ENCODE measurements at places on chromosomes 3 and 15. TPM values are rescaled to one million over a fixed set of nuclear protein-coding genes. Genes with fewer than 3 reads are reported as not detected.

DNA sequence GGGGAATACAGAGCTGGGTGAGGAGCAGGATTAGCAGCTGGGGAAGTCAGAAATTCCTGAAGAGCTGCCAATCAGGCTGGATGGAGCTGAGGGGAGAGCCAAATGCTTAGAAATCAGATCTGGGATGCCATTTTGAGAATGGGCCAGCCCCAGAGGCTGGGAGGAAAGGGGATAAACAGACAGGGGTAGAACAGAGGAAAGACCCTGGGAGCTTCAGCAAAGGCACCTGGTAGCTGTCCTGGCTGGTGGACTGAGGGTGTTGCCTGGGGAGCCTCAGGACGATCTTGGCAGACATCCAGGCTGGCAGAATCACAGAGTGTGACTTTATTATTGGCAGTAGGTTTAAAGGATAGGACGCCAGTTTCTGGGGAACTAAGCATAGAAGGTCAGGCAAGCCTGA is 97.8 kb downstream of the SQOR start:
- H3K36me3 ChIP-seq = no peaks in the 10 kb centered on the region
- H3K27me3 ChIP-seq = no peaks in the 10 kb centered on the region
- no peak for DNase-seq
- no peak overlapping the region for H3K27ac ChIP-seq
- H3K4me3 ChIP-seq = no peak overlapping the region

- peaks cover 6% of the 10 kb centered on the region for H3K4me1 ChIP-seq
- no peak for DNase-seq
- H3K27me3 ChIP-seq = no peaks in the 10 kb centered on the region
- H3K27ac ChIP-seq = no peak overlapping the region
Measured at GRCh38 chr3:196111939-196112386, 30.1 kb upstream of the TFRC start.

GRCh38 chr3:159637883-159638542 is 350.6 kb upstream of the IL12A start:
- no peak overlapping the region for H3K27ac ChIP-seq
- no peak for DNase-seq
- no peaks in the 10 kb centered on the region for H3K36me3 ChIP-seq
- no peak overlapping the region for H3K4me3 ChIP-seq
- H3K27me3 ChIP-seq = no peaks in the 10 kb centered on the region

The IL20RB gene
- 2.6 TPM for total RNA-seq

DNA sequence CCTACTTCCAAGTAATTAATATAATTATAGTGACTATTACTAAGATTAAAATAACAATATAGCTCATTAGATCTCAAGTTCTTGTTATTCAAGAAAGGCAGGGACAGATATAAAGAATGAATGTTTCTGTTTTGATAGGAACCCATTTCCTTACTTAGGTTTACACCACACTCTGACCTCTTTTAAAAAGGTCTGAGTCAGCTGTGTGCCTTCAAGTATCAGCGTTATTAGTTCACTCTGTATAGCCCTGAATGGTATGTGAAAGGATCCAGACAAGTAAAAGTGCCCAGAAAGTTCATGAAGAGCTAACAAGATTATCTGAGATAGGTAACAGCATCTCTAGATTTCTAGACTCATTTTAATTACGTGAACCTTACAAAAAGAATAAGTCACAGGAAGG is 28.9 kb downstream of the PDCD10 start:
- H3K27me3 ChIP-seq = no peaks in the 10 kb centered on the region
- peaks cover 2% of the 10 kb centered on the region for H3K36me3 ChIP-seq
- no peak overlapping the region for H3K4me3 ChIP-seq
- no peak overlapping the region for H3K27ac ChIP-seq
- no peaks in the 10 kb centered on the region for H3K4me1 ChIP-seq
- DNase-seq = no peak

The ZNF774 gene
- 2.3 TPM for total RNA-seq

- no peaks in the 10 kb centered on the region for H3K4me1 ChIP-seq
- H3K27me3 ChIP-seq = no peaks in the 10 kb centered on the region
- H3K36me3 ChIP-seq = no peaks in the 10 kb centered on the region
- no peak overlapping the region for H3K27ac ChIP-seq
Measured at GRCh38 chr3:116350119-116350733, 95.1 kb downstream of the LSAMP start.

- H3K27ac ChIP-seq = no peak overlapping the region
- H3K27me3 ChIP-seq = no peaks in the 10 kb centered on the region
- H3K4me3 ChIP-seq = no peak overlapping the region
- no peaks in the 10 kb centered on the region for H3K36me3 ChIP-seq
- DNase-seq = no peak
Measured at GRCh38 chr3:13607821-13608597, 59.1 kb downstream of the FBLN2 start.

DNA sequence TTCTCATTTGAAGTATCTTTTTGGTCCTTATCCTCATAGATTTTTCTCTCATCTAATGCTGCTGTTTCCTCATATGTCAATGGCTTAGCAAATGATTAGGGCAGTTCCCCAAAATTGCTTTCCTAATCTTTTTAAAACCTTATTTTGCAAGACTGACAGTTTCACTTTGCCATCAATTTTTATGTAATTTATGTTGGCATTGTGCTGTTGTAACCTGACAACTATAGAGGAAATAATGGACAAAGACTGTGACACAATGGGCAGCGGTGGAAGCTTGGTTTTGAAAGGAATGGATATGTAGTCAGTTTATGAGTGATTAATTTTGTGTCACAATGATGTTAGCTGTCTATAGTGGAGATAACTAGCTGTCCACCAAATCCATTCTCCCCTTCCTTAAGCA is 10.6 kb upstream of the SH3BP5 start:
- H3K36me3 ChIP-seq = no peaks in the 10 kb centered on the region
- H3K4me1 ChIP-seq = no peaks in the 10 kb centered on the region
- no peak overlapping the region for H3K4me3 ChIP-seq
- no peak overlapping the region for H3K27ac ChIP-seq
- no peaks in the 10 kb centered on the region for H3K27me3 ChIP-seq
- no peak for DNase-seq

- 0 out of 2 replicates have a peak, but pooled peaks cover 3% of the 10 kb centered on the region for H3K36me3 ChIP-seq
- no peak overlapping the region for H3K4me3 ChIP-seq
- H3K4me1 ChIP-seq = no peaks in the 10 kb centered on the region
- no peak for DNase-seq
- H3K27ac ChIP-seq = no peak overlapping the region
Measured at GRCh38 chr15:48766196-48766595, 44.7 kb downstream of the CEP152 start.

The CNBP gene
- 351 TPM for total RNA-seq

DNA sequence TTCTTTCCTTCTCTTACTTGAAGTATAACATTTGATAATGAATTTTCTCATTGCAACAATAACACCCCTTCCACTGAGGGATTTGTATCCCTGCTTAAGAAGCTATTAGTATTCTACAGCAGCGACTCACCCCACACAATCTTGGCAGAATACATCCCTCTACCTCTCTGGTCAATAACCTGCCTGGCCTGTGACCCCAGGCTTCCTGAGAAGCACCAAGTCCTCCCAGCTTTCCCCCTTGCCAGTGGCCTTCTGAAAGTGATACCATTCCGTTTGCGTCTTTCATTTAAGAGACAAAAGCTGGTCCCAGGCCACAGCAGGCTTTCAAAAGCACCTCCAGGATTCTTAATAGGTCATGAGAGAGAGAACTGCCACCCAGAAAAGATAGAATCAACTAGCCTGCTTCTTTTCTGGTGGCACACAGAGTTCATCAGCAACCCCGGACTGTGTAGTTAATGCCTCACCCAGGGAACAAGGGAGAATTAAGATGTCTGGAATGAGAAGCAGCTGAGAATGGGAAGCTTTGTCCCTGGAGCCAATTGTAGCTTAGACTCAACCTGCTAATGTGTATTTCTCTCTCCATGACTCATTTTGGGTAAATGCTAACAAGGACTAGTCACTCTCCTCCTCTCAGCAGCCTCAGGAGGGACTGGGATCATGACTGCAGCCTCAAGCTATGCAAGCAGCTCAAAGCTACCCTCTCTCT is 101.0 kb upstream of the CPNE4 start:
- no peaks in the 10 kb centered on the region for H3K27me3 ChIP-seq
- no peak overlapping the region for H3K27ac ChIP-seq
- H3K4me3 ChIP-seq = no peak overlapping the region
- H3K36me3 ChIP-seq = no peaks in the 10 kb centered on the region

Data from H1 (cell line).